CD4-positive, alpha-beta T cell (primary cell): ENCODE measurements at places on chromosomes 13 and 19. TPM values are rescaled to one million over a fixed set of nuclear protein-coding genes. Genes with fewer than 3 reads are reported as not detected.
A peak's percentile ranks its signal among the peaks of the same experiment; 100 is the strongest.

DNA sequence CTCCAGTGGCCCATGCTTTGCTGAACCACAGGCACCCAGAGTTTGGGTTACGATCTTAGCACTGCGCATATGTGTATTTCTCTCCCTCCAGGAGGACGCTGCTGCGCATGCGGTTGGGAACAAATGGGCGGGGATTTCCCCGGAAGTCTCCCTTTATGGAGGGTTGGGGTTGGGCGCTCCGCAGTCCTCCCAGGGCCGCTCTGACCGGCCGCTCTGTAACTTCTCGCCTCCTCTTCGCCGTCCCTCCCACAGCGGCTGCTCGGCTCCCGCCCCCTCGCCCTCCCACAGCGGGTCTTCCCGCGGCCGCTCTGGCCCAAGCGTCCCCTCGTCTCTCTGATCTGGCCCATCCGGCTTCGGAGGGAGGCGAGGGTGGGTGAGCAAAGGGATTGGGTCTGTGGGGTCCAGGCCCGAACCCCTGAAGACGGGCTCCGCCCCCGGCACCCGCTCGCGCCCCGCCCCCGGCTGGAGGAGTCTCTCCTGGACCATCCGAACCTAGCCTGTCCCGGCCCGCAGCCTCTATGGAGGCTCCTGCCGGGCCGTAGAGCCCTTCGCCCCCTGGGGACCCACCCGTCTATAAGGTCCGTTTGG lies at the start of gene MEGF8:
TSS of gene MEGF8 (plus strand) at position 328 of the 588 bp plus-strand sequence. CDS start 609 bp downstream, outside the sequence.
- peak; percentile 98 for DNase-seq

DNA sequence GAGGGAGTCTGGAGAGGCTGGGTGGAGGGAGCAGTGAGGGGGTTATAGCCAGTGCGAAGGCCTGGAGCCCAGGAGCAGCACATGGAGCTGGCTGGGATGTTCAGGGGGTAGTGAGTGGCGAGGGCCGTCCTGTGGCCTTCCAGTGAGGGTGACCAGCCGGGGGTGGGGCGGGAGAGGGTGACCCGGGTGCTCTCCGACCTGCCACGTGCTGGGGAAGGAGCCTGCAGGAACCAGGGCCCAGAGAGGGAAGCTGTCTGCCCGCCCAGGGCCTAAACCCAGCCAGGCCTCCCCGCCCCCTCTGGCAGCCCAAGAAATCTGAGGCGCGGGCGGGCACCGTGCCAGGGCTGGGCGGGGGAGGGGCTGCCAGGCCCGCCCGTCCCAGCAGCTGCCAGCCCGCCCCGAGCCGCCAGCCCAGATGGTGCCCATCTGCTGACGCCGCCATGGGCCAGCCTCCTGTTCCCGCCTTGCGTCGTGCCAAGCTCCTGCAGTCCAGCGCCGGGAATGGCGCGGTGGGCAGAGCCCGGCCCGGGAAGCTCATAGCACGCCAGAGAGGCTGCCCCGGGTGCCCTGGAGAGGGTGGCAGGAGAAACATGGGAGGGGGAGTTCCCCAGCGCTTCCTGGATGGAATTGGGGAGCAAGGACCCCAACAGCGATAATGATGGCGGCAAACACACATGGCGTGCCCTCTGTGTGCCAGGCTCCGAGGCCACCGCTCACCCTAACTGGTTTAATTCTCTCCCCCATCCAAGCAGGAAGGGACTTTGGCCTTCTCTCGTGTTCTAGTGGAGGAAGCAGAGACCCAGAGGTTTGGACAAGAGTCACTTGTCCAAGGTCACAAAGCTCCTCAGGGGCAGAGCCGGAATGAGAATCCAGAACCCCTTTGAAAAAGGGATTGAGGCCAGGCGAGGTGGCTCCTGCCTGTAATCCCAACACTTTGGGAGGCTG lies 21.5 kb downstream of the NFIC start:
- no peak for DNase-seq

Gene C5AR2
- total RNA-seq, result 0.06 TPM

DNA sequence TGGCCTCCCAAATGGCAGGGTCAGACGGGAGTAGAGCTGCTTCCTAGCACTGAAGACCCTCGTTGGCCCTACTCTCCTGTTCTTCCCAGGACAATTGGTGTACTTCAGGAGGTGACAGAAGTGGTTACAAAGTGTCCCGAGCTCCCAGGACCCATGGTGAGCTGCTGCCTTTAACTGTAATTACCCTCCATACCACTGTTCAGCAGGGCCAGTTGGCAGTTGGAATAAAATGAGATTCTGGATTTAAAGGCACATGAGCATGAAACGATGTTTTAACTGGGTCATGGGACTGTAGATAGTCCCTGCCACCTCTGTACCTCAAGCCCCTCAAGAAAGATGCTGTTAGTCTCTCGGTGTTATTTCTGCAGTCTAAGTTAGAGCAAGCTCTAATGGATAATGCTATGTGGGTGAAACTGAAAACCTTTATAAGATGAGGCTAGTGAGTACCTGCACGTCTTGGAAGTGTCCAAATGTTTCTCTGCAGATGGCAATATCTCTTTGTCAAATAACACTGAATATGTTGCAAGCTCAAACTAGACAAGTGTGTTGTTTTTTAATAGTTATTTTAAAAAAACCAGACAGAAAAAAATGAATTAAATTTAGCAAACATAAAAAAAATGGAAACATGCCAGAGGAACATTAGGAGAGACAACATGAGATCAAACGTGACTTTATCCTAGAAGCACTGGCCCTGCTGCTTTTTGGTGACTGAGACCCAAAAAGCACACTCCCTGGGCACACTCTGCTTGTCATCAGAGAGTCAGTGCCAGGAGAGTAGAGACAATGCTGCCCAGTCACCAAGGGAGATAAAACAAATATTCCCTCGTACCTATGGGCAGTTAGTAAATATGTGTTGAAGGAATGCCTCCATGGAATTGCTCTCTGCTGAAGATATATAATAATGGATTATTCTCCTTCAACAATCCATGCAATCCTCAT lies 266.3 kb downstream of the LMO7 start:
- no peak for DNase-seq

DNA sequence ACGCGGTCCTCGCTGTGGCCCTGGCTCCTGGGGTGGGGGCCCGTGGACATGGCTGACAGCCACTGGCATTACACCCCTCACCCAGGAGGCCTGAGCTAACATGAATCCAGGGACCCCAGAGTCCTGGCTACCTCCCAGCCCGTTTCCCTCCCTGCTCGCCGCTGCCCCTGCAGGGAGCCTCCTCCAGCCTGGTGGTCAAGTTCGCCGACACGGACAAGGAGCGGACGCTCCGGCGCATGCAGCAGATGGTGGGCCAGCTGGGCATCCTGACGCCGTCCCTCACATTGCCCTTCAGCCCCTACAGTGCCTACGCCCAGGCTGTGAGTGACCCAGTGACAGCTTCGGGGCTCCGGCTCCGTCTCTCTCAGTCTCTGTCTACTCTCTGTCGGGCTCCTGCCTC lies 56.6 kb downstream of the CELF5 start:
- DNase-seq, result no peak
